Endothelial cell of coronary artery (primary cell): ENCODE measurements at places on chromosomes 7 and 10. TPM values are rescaled to one million over a fixed set of nuclear protein-coding genes. Genes with fewer than 3 reads are reported as not detected.

Gene FXYD4
- not detected in 2 replicates for total RNA-seq

Gene CCDC3
- 0.28 and 2.2 TPM in 2 replicates for total RNA-seq

Gene ASB15
- not detected in 2 replicates for total RNA-seq

Gene GRM3
- total RNA-seq, result not detected in 2 replicates

Gene GATA3
- total RNA-seq, result 0.09 and 0.19 TPM in 2 replicates

Gene CARD11
- total RNA-seq, result 37.6 and 46.0 TPM in 2 replicates

Gene TEX36
- not detected in 2 replicates for total RNA-seq

Gene SEMA3C
- 4.9 and 22.5 TPM in 2 replicates for total RNA-seq

Gene ZEB1
- 135 and 184 TPM in 2 replicates for total RNA-seq

Gene PVRIG
- total RNA-seq, result not detected in 2 replicates

Gene C10orf53
- not detected in 2 replicates for total RNA-seq

Gene SEMA3D
- 1.4 and 2.4 TPM in 2 replicates for total RNA-seq
